Thymus (tissue), 14 donors: ENCODE measurements at places on chromosomes 2 and 18.

DNA sequence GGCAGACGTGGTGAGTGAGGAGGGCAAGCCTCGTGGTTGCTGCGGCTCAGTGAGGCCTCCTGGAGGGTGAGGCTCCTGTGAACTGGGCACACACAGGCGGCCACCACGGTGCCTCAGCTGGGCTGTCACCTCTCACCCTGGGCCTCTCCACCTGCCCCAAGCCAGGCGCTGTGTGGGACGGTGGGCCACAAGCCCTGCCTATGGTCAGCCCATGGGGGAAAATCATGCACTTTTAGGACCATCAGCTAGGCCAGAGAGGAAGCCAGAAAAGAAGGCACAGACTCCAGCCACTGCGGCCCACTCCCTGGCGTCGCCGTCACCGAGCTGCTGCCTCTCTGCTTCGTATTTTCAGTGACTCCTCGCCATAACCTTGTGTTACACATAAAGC is 28.5 kb upstream of the HS6ST1 start:
- DNase-seq = no peak
- no peak overlapping the region for H3K27ac ChIP-seq
- H3K4me1 ChIP-seq = no peaks in the 10 kb centered on the region
- no peaks in the 10 kb centered on the region for H3K27me3 ChIP-seq
- no peak overlapping the region for H3K4me3 ChIP-seq

DNA sequence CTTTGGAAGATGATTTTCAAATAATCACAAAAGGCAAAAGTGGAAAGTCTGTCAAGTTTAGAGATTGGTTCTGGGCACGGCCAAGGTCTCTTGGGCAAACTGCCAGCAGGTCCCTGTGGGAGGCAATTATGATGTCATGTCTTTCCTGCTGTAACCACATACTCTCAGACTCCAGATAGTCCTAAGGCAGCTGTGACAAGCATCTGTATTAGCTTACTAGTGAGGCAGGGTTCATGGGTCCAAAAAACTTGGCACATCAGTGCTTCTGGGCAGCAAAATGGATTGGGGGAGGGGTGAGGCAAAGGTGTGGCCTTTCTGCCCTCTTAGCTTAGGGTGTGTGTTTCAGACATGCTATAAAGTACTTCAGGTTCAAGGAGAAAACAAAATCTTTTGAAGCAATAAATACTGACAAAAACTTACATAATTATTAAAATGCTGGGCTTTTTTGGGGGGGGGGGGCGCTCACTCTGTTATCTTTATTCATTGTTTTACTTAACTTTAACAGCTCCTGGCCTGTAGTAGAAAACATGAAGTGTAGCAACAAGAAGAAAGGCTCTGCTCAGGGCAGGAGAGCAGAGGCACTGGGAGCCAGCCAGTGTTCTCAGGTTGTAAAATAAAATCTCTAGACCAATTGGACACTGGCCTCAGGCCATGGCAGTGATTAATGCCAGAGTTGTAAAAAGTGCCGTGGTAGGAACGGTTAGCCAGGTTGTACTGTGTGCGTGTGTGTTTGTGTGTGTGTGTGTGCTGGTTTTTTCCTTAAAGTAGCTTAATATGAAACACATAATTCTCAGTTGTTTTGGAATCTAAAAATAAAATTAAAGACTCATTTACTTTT is 14.3 kb upstream of the TANC1 start:
- no peak overlapping the region for H3K4me3 ChIP-seq
- no peak for DNase-seq
- peaks cover 3% of the 10 kb centered on the region for H3K4me1 ChIP-seq
- no peaks in the 10 kb centered on the region for H3K36me3 ChIP-seq
- no peaks in the 10 kb centered on the region for H3K27me3 ChIP-seq

DNA sequence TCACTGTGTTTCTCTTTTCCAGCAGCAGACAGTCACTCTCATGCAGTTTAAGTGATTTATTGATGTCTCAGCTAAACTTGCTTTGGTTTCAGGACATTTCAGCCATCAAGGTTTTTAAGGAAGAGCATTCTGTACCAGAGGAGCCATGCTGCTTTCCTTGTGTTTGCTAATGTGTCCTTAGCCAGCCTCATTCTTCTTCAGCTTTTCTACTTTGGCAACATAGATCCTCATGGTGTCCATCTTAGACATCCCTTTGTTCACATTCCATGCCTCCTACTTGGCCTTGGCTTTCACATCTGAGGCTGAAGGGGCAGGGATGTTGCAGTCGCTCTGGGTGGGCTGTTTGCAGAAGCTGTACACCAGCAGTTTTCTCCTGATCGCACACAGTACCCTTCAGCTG is 68.2 kb downstream of the OTX1 start:
- no peaks in the 10 kb centered on the region for H3K36me3 ChIP-seq
- no peak overlapping the region for H3K4me3 ChIP-seq
- H3K4me1 ChIP-seq = no peaks in the 10 kb centered on the region
- no peak for DNase-seq
- H3K27ac ChIP-seq = no peak overlapping the region

DNA sequence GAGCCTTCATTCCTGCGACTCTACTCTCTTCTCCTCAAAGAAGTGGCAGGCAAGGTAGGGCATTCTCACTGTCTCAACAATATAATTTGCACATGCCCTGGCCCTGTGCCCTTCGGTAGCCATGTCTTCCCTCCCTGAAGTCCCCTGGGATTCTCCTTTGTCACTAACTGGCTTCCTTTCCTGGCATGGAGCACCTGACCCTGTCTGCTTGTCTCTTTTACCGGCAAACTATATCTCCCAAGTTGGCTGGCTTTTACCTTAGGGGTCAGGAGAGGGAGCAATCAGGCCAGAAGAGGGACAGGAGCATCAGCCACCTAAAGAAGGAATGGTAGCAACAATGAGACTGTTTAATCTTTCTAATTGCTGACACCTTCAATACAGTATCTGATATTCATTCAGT is 51.9 kb upstream of the RMDN2 start:
- no peak overlapping the region for H3K27ac ChIP-seq
- DNase-seq = no peak
- no peaks in the 10 kb centered on the region for H3K36me3 ChIP-seq
- no peaks in the 10 kb centered on the region for H3K4me1 ChIP-seq
- no peak overlapping the region for H3K4me3 ChIP-seq

GRCh38 chr2:234955091-234955591 is 3.3 kb downstream of the SH3BP4 start:
- no peak overlapping the region for H3K4me3 ChIP-seq
- H3K4me1 ChIP-seq = peaks cover 2% of the 10 kb centered on the region
- H3K27me3 ChIP-seq = peaks cover 50% of the 10 kb centered on the region
- no peaks in the 10 kb centered on the region for H3K36me3 ChIP-seq
- H3K27ac ChIP-seq = no peak overlapping the region
- no peak for DNase-seq
